ENCODE measurements at places on chromosomes 3 and 15. TPM values are rescaled to one million over a fixed set of nuclear protein-coding genes. Genes with fewer than 3 reads are reported as not detected.

GRCh38 chr3:98445949-98446406 lies 17.0 kb upstream of the OR5K1 start:
- DNase-seq, result no peak

- peak; percentile 54 for DNase-seq
Measured at GRCh38 chr3:128555098-128555825, 62.3 kb upstream of the GATA2 start.

DNA sequence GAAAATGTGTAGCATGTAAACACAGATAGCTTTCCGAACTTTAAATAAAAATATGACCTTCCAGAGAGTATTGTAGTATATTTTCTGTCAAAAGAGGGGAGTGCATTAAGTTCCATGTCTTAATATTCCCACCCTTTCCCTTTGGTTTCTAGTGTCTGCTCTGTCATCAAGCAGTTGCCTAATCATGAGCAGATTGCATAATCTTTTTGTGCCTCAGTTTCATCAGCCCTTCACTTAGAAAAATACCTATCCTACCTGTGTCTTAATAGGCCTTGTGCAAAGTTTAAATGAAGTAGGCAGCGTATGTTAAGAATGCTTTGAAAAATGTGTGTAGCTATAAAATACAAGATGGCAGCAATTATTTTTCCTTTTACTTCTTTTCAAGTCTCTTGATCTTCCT lies 52.8 kb downstream of the CALML4 start:
- DNase-seq, result no peak

DNA sequence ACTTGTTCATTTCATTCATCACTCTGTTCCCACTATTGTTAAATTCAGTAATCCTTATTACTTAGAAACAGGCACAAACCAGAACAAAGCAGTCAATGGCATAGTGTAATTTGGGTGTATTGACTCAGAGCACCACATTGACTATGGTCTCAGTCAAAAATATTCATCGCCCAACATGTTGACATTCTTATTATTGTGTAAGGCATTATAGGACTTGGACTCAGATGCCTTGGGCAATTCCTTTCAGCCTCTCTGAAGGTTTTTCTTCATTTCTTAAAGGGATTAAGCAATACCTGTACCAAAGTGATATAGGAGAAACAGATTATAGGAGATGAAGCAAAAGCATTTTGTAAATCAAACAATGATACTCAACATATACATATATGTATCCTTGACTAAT lies 114.7 kb upstream of the BHLHE40 start:
- DNase-seq, result no peak

- DNase-seq, result no peak
Measured at GRCh38 chr15:88571153-88571851, 24.8 kb upstream of the DET1 start.

DNA sequence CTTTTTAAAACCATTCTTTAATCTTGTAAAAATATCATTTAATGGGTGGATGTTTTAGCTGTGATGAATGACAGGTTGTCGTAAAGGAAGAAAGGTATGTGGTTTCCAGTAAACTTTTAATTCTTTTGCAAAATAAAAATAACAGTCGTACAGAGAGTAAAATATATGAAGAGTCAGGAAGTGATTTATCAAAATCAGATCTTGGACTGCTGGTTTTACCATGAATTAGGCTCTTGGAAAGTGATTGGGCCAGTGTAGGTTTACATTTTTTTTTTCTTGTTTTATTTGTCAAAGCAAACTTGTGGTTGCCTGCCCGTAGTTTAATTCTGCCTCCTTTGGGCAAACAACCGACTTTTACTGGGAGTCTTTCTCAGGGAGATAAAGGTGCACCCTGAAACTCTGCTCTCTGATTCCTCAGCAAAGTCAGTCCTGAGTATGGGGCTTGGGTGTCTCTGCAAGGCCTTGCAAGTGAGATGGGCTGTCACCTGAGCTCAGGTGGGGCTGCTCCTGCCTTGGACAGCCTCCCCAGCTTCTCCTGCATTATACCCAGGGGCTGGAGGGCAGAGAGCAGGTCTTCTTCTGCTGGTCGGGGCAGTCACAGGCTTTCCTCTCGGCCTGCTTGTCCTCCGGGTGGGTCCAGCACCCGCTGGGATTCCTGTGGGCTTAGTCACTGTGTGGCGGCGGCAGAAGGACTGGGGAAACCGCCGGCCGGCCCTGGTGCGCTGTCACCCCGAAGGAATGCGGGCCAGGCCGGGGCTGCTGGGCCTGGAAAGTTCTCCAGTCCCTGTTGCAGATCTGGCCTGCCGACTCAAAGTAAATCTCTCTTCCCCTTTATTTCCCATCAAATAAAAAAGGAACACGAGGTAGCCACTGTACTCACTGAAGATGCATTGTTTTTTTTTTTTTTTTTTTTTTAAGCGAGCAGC lies 79.0 kb downstream of the IGF1R start:
- DNase-seq, result peak; percentile 92

GRCh38 chr15:94036156-94036555 lies 195.2 kb upstream of the MCTP2 start:
- no peak for DNase-seq

DNA sequence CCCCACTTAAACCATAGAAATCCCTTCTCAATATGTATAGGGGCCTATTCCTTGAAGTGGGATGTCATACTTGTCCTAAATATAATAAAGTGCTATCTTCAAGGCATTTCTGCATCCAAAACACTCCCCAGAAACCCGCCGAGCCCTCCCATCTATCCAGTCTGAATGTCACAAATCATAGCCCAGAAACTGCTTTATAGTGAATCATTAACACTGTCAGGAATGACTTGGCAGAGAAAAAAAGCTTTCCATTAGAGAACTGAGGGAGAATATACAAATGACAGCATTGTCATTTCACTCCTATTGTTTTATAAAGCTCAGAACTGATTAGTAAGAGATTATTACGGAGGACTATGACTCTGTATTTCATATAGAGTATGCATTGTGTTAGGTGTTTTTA lies 48.4 kb upstream of the MEIS2 start:
- DNase-seq, result no peak

- DNase-seq, result no peak
Measured at GRCh38 chr3:66001626-66002025, 37.1 kb downstream of the MAGI1 start.

DNA sequence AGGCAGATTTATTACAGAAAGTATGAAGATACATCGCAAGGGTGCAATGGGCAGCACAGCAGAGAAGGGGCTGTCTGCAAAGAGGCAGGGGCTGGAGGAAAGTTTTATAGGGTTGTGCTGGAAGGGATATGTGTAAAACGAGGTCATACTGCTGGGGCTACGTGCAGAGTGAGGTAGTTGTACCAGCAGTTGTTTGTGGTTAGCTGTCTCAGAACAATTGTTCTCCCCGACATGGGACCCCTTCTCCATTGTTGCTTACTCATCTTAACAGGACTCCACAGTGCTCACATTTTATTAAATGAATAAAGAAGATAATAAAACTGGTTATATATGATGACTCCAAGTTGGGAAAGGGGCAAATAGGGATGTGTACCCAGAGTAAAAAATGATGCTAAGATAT lies 49.4 kb downstream of the GTPBP8 start:
- DNase-seq, result no peak

- no peak for DNase-seq
Measured at GRCh38 chr3:5423523-5423922, 236.0 kb downstream of the EDEM1 start.

DNA sequence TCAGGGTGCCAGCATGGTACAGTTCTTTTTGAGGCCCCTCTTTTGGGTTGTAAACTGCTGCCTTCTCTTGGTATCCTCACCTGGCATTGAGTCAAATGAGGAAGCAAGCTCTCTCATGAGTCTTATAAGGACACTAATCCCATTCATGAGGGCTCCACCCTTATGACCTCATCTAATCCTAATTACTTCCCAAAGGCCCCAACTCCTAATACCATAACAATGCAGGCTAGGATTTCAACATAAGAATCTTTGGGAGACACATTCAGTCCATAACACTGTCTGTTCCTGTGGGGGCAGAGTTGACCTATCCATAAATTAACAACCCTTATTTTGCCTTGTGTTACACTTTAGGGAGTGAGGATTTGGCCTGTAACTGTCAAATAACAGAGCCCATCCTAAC lies 278.3 kb downstream of the LRTM1 start:
- no peak for DNase-seq

DNA sequence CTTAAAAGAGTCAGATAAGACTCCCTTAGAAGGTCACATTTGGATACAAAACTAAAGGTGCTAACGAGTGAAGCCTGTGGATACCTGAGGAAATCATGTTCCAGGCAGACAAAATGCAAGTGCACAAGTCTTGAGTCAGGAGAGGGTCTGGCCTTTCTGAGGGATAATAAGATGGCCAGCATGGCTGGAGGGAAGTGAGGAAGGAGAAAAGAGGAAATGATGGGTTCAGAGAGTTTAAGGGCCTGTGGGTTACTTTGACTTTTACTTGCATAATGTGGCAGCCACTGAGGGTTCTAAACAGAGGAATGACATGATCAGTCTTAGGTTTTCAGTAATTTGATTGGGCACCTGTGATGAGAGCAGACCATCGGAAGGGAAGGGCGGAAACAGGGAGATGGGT lies 3.5 kb upstream of the ROPN1B start:
- DNase-seq, result no peak

GRCh38 chr3:23711916-23712494 lies 93.8 kb upstream of the UBE2E1 start:
- no peak for DNase-seq

GRCh38 chr3:20417388-20418108 lies 231.5 kb upstream of the SGO1 start:
- DNase-seq, result no peak

DNA sequence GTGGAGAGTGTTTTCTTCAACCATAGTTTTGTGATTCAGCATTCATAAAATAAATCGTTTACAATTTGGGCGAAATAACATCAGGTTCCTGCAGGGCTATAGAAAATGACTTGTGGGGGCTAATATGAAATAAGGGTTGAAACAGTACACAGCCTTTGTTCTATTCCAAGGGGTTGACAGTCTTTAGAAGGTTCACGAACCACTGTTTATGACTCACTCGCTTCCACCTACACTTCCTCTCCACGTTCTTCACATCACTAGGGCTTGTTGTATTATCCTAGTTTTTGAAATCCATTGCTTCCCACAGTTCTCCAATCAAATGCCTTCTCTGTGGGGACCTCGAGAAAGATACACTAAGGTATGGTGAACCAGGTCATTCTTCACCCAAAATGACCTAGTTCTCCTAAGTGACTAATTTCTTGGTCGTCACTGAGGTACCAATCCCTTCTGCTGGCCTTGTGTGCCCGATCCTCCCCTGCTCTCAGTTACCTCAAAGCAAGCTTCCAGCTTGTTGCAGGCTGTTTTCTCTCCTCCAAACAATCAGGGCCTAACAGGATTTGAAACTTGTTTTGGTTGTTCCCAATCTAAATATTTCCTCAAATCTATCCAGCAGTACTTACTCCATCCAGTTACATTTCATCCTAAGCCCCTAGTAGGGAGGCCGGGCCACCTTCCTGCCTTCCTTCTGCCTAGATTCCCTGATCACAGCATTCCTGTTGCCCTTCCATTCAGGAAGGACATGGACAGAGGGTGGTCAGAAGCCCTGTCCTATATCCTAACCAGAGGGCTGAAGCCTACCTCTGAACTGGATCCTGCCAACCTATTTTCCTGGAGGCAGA lies 23.1 kb upstream of the TBL1XR1 start:
- DNase-seq, result no peak

GRCh38 chr3:87969620-87970019 lies 89.2 kb downstream of the CGGBP1 start:
- no peak for DNase-seq

DNA sequence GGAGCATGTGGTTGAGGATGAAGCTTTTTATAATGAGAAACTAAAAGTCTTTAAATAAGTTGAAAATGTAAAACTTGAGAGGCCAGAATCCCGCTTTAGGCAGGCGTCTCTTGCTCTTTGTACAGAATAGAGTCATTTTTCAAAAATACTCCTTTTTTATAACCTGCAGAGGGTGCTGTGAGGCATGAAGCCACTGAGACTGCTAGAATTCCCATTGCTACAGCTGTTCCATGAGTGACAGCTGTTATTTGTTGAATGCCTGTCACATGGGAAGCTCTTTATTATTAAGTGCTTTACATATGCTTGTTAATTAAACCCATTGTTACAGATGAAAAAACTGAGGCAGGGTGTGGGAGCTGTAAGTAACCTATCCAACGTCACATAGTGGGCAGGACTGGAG lies 18.5 kb downstream of the MINAR1 start:
- DNase-seq, result no peak

- DNase-seq, result no peak
Measured at GRCh38 chr3:28936154-28936553, 344.7 kb upstream of the RBMS3 start.

- DNase-seq, result no peak
Measured at GRCh38 chr3:33277193-33277882, at the start of gene FBXL2. Gene FBXL2 (plus strand): TSS chr3:33277442. CDS start chr3:33277513, 71 bp downstream.

DNA sequence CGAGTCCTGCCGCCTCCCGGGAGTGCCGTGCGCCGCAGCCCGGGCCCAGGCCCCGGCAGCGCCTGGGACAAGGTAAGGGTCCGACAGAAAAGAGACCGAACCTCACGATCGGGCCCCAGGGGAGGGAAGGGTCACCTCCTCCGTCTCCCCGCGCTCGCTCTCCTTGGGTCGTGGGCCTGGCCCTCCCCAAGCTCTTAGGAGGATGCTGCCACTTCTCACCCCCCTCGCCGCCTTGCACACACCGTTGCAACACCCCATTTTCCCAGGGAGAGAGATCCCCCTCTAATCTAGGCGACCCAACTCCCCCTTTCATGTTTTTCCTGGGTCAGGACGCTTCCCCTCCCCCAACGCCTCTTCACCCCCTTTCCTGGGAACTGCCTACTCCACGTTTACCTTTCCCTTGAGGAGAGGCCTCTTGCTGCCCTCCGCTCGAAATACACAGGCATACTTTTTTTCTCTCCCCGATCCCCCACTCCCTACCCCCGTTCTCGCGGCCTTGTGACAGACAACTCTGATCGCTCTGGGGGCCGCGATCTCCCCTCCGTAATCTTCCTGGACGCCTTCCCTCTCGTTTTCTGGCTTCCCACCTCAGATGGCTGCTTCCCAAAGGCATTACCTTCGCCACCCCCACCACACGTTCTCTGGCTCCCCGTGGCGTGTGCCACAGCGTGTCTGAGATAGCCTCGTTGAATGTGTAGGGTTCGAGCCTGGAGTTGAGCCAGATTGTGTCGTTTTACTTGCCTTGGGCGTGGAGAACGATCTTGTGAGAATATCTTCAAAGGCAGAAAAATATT lies 688 bp downstream of the SETD5 start:
- peak; percentile 85 for DNase-seq

DNA sequence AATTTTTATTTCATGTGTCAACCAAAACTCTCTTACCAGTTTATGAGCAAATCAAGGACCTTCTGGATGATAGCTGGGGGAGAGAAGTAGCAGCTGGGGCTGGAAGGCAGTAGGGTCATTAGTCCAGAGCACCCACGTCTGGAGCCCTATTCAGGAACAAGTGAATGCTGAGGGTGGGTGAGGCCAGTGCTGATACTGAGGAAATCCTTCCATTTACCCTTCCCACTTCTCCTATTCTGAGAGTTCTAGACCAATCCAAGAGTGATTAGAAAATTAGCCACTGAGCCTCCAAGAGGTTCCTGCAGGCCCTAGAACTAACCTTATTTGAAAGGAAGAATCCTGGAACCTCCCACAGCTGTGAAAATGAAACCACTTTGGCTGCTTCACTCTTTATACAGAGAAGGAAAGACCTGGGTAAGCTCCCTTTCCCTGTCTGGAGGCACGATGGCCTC lies 46.2 kb upstream of the VILL start:
- DNase-seq, result no peak

FANCD2OS gene
- total RNA-seq, result not detected

ARRDC4 gene
- 67.1 TPM for total RNA-seq

C2CD4A gene
- not detected for total RNA-seq

KIF15 gene
- total RNA-seq, result 1.1 TPM

REC114 gene
- not detected for total RNA-seq

LRTM1 gene
- not detected for total RNA-seq

SAMMSON gene
- total RNA-seq, result not detected

All from suprapubic skin (tissue), 4 donors.